Activated effector memory CD4-positive, alpha-beta T cell treated with Interleukin-2 at 50 U/mL for 16 hours (primary cell): ENCODE measurements at places on chromosomes 6 and 20.

DNA sequence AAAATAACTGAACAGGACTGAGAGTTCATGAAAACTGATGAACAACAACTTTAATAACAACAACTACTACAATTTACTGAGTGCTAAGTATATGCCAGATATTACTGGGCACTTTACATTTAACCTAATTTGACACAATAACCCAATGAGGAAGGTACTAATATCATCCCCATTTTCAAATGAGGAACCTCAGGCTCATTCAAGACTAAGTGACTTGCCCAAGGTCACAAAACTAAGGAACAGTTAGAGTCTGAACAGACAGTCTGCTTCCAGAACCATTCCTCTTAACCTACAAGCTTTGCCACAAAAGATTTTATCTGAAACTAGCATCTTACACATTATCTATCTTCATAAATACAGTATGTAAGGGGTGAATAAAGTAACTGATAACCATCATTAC, 10.6 kb upstream of the NDRG3 start:
- DNase-seq: no peak

- no peak for DNase-seq
These were observed 186.1 kb downstream of the LAMA2 start for GRCh38 chr6:129069006-129069405.

- DNase-seq: no peak
These were observed 140.4 kb downstream of the IMPG1 start for GRCh38 chr6:75932067-75932466.

DNA sequence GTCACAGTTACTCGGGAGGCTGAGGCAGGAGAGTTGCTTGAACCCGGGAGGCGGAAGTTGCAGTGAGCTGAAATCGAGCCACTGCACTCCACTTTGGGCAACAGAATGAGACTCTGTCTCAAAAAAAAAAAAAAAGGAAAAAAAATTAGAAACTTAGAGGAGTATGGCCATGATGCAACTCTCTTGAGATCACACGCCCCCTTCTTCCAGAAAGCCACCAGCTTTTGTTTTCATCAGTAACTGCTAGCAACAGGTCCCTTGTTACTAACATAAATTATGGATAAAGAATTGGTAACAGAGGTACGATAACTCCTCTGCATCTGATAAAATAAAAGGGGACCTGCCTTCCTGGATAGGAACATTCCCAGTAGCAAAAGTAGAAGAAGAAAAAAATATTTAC, 308.2 kb downstream of the CD83 start:
- DNase-seq: no peak

DNA sequence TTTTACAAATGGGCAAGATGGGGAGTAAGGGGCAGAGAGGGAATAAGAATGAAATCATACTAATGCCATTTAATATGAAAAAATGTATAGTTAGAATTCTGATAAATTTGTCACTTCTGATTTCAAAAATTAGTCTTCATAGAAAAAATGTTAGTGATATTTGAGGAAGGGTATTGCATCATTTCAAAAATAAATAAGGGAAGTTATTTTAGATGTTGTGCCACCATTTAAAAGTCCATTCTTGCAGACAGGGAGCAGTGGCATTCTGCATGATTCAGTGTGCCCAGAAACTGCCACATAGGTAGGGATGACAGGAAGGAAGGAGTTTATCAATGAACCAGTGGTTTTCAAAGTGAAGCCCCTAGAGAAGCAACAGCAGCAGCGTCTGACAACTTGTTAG, 674.6 kb downstream of the EPM2A start:
- no peak for DNase-seq

DNA sequence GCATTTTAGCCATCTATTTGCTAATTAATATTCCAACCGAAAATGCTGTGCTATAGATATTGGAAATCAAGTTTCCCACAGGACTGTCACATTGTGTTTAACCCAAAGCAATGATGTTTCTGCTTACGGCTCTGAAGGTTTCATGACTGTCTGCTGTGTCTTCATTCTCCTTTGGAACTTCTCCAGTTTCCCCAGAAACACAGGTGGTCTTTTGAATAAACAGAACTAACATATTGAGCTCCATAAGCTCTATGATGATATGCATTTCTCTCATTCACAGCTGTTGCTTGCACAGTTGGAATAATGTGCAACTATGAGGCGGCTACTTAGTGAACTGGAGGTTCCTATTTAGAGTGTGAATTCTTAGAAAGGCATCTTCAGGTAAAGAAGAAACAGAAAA, 266.0 kb upstream of the ID4 start:
- no peak for DNase-seq

DNA sequence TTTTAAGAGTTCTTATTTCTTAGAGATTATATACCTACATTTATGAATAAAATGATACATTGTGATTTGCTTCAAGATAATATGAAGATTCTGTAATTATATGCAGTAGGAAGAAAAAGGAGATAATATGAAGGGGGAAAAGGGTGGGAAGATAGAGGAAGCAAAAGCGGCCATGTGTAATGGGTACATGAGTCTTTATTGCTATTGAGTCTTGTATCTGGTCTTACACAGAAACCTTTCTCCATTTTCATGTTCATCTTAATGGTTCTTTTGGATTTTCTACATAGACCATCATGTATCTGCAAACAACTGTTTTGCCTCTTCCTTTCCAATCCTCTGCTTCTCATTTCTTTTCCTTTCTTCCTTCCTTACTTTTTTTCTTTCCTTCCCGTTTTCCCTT, 36.1 kb downstream of the PHF20 start:
- no peak for DNase-seq

DNA sequence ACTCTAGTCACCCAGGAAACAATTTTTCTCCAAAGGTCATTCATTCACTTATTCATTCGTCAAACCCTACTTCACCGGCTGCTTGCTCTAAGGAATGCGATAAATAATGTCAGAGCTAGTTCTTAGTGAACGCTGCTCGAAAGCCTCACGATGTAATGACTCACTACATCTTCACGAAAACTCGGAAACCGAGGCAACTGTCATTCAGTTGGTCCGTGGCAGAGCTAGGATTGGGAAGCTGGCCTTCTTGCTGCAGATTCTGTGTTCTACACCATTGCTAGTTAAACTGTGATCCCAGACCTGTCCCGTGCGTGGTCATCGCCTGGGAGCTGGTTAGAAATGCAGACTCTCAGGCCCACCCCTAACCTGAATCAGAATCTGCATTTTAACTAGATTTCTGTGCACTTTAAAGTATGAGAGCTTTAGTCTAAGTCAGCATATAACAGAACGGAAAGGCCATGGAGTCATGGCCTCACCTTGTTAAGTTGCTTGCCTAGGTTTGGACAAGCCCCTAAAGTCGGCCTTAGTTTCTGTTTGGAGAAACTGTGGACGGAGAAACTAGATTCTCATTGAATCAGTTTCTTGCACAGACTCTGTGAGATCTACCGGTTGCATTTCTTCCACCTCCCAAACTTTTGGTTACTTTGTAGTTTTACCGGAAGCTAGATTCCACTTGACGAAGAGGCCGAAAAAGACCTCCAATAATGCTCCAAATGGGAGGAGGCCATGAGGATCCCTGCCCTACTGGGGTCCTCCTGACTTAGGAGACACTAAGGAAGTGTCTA, 651 bp upstream of the CCND3 start:
- DNase-seq: no peak

DNA sequence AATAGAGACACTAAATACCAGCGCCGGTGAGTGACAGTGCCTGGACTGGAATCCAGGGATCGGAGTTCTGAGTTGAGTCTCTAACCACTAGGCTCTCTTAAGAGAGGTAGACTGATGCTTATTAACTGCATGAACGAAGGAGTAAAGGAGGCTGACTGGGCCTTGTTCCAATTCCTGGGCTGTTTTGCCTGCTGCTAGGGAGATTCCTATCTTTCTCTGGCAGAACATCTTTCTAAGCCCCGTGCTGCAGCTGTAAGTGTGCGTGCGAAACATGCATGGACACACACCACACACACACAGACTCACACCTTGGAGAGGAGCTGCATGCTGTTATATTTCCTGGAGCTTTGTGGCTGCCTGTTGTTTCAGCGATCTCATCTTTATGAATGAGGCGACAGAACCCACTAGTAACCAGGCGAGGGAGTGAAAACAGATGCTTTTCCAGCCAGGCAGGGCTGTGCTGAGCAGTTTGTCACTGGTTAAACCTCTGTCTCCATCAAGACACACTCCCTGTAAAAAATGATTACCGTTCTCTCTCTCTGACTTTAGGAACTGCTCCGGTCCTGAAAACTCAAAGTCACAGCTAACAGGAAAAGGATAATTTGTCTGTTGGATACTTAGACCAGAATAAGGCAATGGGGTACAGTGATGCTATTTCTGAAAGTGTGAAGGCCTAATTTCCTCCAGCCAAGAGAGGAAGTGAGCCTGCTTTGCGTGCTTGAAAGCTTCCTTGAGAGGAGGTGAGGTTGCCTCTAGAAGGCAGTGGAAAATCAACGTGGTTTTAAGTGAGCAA, 157.4 kb upstream of the ZNF217 start:
- DNase-seq: no peak

- DNase-seq: no peak
These were observed 30.2 kb downstream of the ARHGAP18 start for GRCh38 chr6:129679758-129680157.
